ENCODE measurements at places on chromosomes 3 and 15.

GRCh38 chr3:177992993-177993970 is 543.0 kb upstream of the KCNMB2 start:
- no peak for DNase-seq

- DNase-seq = no peak
These were observed 69.6 kb downstream of the EEFSEC start for GRCh38 chr3:128222796-128223385.

GRCh38 chr15:39310633-39311032 is 270.2 kb upstream of the THBS1 start:
- no peak for DNase-seq

GRCh38 chr15:69723404-69724096 is 270.9 kb downstream of the RPLP1 start:
- DNase-seq = no peak

DNA sequence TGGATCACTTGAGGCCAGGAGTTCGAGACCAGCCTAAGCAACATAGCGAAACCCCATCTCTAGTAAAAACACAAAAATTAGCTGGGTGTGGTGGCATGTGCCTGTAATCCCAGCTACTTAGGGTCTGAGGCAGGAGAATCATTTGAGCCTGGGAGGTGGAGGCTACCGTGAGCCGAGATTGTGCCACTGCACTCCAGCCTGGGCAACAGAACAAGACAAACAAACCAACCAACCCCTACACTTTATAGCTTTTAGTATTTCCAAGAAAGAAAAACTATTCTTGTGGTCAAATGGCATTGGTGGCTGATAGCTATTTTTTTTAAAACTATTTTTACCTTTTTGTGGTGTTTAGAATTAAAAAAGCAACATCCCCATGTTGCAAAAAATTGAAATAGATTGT is 7.2 kb downstream of the TMEM45A start:
- no peak for DNase-seq

DNA sequence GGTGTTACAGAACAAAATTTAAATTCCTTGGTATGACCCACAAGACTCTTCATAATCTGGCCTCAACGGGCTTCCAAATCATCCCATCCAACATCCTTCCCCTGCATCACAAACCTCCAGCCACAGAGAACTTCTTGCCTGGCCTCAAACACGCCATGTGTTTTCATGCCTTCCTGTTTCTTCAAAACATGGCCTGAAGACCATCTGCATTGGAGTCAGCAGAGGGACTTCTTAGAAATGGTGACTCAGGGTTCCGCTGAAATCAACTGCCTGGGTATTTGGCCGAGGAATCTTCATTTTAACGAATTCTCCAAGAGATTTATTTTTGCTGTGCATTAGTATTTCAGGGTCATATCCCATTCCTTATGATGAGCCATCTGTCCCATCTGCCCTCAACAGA is 138.1 kb upstream of the RAP2B start:
- no peak for DNase-seq

DNA sequence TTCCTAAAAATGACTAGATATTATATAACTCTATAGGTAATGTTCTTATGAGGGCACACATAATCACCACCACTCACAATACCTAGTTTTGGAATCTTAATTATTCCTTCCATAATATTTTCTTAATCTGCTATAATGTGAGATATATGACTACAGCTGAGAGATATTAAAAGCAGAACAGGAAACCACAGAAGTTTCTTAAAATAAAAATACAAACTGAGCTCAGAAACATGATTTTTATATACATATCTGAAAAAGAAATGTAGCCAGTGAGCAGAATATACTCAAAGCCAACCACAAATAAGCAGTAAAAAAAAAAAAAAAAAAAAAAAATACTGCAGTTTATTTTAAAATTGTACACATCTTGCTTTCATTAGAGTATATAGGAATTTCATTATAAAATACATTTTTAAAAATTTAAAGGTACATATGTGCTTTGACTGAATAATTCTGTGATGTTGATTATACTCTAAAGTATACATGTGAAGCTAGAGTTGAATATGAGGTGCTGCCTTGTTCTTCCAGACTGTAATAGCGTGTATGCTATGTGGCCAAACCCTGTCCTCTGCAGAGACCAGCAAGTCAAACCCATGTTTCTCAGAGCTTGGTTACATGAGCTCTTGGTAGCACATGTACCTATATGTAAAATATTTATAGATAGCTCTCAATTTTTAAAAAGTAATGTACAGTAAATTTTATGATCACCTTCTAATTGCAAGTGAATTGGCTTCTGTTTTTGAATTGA is 175.0 kb downstream of the UBE2E2 start:
- no peak for DNase-seq

DNA sequence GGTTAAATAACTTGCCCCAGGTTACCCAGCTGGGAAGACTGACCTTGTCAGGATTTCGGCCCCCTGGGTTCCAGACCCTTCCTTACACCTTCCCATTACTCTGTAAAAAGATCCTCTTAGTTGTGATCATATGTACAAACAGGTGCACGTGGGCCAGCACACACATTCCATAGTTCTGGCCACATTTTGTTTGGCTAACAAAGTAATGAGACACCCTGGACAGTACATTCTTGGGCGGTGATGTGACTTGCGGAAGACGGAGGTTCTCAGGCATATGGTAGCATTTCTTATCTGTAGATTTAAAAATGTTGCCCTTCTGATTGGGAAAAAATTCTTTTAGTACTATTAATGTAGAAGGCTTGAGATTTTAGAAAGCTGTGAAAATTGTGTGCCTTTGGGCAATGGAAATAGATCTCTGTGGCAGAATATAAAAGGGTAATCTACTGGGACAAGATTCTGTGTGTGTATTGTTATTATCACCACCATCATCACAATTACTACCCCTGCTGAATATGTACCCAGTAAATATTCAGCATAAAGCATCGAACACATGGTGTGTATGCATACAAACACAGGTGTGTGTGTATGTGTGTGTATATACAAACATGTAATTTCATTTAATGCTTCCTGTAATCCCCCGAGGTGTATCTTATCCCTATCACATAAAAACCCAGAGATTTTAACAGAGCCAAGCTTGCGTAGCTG is 205.4 kb upstream of the UBE2E1 start:
- peak; percentile 80 for DNase-seq

DNA sequence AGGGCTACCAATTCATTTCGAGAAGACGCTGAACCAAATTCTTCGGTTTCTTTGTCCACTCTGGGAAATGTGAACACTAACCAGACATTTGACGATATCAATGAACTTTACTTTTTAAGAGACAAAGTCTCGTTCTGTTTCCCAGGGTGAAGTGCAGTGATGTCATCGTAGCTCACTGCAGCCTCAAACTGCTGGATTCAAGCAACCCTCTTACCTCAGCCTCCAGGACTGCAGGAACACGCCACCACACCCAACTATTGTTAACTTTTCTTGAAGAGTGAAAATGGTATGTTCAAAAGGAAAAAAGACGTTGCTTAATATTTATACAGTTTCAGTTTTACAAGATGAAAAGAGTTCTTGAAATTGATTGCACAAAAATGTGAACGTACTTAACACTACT is 30.6 kb downstream of the MB21D2 start:
- DNase-seq = no peak

- no peak for DNase-seq
These were observed 31.4 kb upstream of the LSAMP start for GRCh38 chr3:116476691-116477090.

- DNase-seq = no peak
These were observed 80.3 kb downstream of the SMAD3 start for GRCh38 chr15:67145710-67146109.

DNA sequence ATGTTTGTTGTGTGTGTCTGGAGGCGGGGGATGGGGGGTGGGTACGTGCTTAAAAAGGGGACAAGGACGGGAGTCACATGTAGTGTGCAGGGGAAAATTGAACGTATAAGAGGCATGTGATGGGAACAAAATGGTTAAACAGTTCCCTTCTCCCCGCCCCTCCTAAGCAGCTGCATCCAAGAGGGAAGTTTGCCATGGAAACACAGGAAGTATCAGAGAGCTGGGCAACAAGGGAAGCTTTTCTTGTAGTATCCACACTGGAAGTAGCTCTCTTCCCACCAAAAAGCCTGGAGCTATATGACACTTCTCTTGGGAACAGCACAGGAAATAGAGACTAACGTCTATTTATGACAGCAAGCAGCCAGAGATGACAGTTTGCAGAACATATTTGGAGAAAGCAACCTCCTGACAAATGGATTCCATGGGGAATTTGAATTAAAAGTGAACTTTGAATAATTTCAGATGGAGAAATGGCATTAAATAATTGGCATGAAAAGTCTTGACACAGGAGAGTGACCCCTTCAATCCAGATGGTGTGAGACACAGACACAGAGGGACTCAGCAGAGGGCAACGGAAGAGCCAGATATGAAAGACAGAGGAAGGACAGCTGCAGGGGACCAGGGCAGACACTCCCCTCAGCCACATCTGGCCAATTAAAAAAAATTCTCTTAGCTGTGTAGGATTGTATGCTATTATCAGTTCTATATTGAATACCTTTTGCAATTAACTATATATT is 294.2 kb upstream of the TBL1XR1 start:
- peak; percentile 46 for DNase-seq

- no peak for DNase-seq
These were observed 41.4 kb upstream of the VPS8 start for GRCh38 chr3:184770541-184770940.

- no peak for DNase-seq
These were observed 456.3 kb downstream of the GABRG3 start for GRCh38 chr15:27427276-27427675.

- DNase-seq = no peak
These were observed 116.5 kb downstream of the LRRK1 start for GRCh38 chr15:101035611-101036010.

- DNase-seq = no peak
These were observed 20.7 kb downstream of the CRYGS start for GRCh38 chr3:186523434-186523833.

- no peak for DNase-seq
These were observed 135.3 kb upstream of the GAP43 start for GRCh38 chr3:115487968-115488367.

GRCh38 chr15:78988361-78988911 is 43.6 kb upstream of the CTSH start:
- peak; percentile 96 for DNase-seq

GRCh38 chr3:183619624-183620251 is 15.7 kb upstream of the KLHL24 start:
- no peak for DNase-seq

DNA sequence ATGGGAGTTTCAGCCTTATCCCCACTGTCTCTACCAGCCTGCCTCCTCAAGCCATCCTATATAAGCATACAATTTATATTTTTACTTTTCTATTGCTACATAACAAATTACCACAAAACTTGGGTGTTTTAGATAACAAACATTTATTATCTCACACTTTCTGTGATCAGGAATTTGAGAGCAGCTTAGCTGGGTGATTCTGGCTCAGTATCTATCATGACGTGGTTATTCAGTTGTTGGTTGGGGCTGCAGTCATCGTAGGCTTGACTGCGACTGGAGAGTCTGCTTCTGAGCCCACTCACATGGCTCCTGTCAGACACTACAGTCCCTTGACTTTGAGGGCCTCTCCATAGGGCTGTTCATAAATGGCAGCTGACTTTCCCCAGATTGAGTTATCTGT is 20.7 kb downstream of the PARP15 start:
- DNase-seq = no peak

- no peak for DNase-seq
These were observed 6.4 kb downstream of the WDR73 start for GRCh38 chr15:84647726-84648125.

GRCh38 chr3:123869165-123869564 is 15.0 kb downstream of the MYLK start:
- DNase-seq = no peak

DNA sequence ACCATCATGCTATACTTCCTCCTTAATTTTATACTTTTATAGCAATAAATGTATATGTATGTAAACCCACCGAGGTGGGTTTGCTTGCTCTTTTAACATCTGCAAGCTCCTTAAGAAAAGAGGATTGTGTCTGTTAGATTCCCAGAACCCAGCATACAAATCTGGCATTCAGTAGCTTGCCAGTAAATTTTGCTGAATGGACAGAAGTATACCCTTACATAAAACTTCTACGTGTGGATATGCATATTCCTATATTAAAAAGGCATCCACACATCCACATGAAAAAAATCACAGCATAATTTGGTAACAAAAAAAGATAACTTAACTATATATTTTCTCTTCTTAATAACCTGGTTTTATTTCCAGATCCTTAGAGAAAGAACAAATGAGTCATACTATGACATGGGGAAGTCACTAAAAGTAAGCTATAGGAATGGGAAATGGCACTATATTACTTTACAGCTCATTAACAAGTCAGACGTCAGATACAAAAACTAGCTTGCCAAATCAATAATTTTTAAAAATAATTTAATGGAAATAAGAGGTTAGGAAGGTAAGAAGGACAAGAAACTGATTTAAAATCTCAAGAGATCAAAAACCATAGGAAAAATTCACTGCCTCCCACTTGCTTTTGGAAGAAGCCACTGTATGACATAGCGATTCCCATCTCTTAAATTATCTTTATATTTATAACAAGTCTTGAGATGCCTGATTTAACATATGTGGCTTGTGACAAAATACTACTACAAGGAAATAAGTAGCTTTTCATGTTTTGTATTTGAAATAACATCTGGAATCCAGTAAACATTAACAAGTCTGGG is 68.7 kb downstream of the SUMF1 start:
- no peak for DNase-seq

GRCh38 chr3:51722362-51722761 is 15.5 kb downstream of the GRM2 start:
- DNase-seq = no peak

DNA sequence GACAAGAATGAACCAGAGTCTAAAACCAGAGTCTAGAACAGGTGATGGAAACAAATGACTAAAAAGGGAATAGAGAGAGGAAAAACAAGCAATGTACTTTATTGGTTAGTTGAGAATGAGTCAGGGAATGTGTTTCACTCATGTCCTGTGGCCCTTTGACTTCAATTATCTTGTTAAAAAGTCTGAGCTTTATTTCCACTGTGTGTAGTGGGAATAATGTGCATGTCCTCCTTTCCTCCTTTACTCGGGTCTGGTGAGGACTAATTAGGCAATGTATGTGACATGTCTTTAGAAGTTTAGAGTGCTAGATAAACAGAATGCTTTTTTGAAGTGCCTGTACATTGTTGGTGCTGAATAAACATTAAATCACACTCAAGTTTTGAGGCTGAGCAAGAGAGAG is 21.3 kb downstream of the LSAMP start:
- DNase-seq = no peak

DNA sequence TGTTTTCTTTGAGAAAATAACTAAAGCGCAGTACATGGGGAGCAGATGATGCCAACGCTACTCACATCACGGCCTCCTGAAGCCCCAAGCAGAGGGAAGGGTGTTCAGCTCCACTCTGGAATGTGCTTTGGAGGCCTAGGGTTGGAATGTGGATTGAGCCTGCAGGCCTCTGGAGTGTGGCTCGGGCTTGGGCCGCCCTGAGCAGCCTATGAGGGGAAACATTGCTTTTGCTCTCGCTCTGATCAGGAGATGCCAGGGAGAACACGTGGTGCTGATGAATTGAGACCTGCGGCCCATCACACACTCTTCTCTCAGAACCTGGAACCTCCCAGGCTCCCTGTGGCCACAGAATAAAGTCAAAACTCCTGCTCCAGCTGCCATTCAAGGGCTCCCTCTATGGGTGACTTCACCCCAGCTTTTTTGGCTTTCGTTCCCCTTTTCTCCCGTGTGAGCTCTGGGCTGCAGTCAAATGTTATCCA is 23.3 kb downstream of the CCDC13 start:
- DNase-seq = peak; percentile 43

Measured in fibroblast of skin of scalp (primary cell).